Lung (tissue), 17 donors: ENCODE measurements at places on chromosomes 16 and 17. TPM values are rescaled to one million over a fixed set of nuclear protein-coding genes. Genes with fewer than 3 reads are reported as not detected.

GRCh38 chr17:27244011-27244410 lies 49.9 kb upstream of the WSB1 start:
- peaks cover 56% of the 10 kb centered on the region for H3K4me1 ChIP-seq
- H3K36me3 ChIP-seq = no peaks in the 10 kb centered on the region
- DNase-seq = no peak
- H3K27me3 ChIP-seq = no peaks in the 10 kb centered on the region

DNA sequence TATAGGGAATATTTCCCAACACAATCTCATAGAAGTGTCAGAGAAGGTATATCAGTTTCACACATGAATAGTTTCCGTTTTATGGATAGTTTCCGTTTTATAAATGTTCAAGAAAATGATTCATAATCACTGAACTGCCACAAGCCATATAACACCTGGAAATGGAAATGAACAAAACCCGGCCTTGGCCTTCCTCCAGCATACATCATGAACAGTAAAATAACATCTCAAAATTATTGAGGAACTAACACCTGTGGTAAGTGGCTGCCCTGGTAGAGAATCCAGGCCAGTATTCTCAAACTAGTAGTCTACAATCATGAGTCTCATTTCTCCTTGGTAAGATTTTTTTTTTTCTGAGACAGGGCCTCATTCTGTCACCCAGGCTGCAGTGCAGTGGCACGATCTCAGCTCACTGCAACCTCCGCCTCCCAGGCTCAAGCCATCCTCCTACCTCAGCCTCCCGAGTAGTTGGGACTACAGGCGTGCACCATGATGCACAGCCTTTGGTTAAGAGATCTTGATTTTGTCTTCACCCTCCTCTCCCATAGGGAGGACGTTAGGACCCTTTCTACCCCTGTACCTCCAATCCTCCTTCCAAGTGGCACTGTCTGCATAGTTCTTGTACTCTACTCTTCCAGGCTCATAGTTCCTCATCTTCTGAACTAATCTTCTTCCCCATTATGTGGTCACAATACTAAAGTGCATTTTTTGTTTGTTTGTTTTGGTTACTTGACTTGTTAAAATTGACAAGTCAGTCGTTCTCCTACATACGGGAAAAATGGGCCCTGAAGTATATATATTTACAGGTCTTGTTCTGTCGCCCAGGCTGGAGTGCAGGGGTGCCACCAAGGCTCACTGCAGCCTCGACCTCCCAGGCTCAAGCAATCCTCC lies 15.0 kb upstream of the RGS9 start:
- no peak overlapping the region for H3K4me3 ChIP-seq
- no peaks in the 10 kb centered on the region for H3K4me1 ChIP-seq
- H3K36me3 ChIP-seq = no peaks in the 10 kb centered on the region
- no peak overlapping the region for H3K27ac ChIP-seq
- H3K27me3 ChIP-seq = peaks cover 2% of the 10 kb centered on the region

- H3K27ac ChIP-seq = peak overlapping the region; percentile 90
- H3K4me1 ChIP-seq = peaks cover 10% of the 10 kb centered on the region
- peak; percentile 96 for DNase-seq
- H3K4me3 ChIP-seq = no peak overlapping the region
- no peaks in the 10 kb centered on the region for H3K27me3 ChIP-seq
These were observed 89.7 kb upstream of the CLEC18A start for GRCh38 chr16:69861292-69862030.

DNA sequence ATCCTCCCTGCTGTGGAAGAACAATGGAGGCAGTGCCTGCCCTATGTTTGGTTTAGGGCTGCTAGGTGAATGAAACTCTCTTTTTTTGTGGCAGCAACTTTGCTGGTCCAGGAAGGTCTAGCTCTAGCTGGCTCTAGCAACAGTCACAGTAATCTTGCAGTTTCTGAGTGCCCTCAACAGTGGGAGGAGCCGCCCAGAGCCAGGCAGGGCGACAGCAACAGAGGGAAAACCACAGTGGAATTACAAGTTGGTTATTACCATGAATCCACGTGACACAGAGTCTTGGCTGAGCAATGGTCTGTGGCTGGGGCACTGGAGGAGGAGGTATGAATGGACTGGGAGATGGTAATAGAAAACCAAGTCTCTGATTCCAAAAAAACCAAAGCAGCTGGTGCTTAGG lies 10.3 kb downstream of the HSPB9 start:
- H3K27ac ChIP-seq = peak overlapping the region; percentile 85
- peak; percentile 60 for DNase-seq
- peaks cover 29% of the 10 kb centered on the region for H3K4me1 ChIP-seq
- peaks cover 18% of the 10 kb centered on the region for H3K36me3 ChIP-seq

The ABCC3 gene
- total RNA-seq = 18.3 TPM

The UTS2R gene
- not detected for total RNA-seq

The DNAI2 gene
- total RNA-seq = 14.2 TPM

The GRB7 gene
- total RNA-seq = 25.5 TPM
